Occipital lobe (tissue), 3 donors: ENCODE measurements at places on chromosomes 7 and 10. TPM values are rescaled to one million over a fixed set of nuclear protein-coding genes. Genes with fewer than 3 reads are reported as not detected.

OPALIN gene
- total RNA-seq: not detected

TMEM273 gene
- total RNA-seq: 1.7 TPM

PNLIPRP1 gene
- total RNA-seq: not detected

SLC29A3 gene
- total RNA-seq: 0.78 TPM

WAC gene
- total RNA-seq: 95.3 TPM

HMX2 gene
- total RNA-seq: not detected

ASAH2B gene
- total RNA-seq: 9.8 TPM

FASTK gene
- total RNA-seq: 30.7 TPM

LLCFC1 gene
- total RNA-seq: not detected

BEND7 gene
- total RNA-seq: 4.8 TPM

CTAGE4 gene
- 0.31 TPM for total RNA-seq
